ENCODE measurements at places on chromosomes 3 and 15.

- no peak for DNase-seq
These were observed 227.5 kb upstream of the EPHA3 start for GRCh38 chr3:88879905-88880304.

GRCh38 chr15:27665002-27665401, 434.1 kb downstream of the OCA2 start:
- DNase-seq: no peak

DNA sequence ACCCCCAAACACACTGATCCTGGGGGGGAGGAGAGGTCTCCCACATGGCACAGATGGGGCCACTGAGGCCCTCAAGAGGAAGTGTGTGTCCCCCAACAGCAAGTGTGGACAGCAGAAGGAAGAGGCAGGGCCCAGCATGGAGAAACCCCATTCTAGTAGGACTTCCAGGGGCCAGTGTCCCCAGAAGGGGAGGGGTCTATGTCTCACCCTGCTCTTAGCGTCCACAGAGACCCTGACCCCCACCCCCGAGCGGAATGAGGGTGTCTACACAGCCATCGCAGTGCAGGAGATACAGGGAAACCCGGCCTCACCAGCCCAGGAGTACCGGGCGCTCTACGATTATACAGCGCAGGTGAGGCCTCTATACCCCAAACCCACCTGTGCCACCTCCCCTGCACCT, 35.3 kb downstream of the TSPAN3 start:
- no peak for DNase-seq

DNA sequence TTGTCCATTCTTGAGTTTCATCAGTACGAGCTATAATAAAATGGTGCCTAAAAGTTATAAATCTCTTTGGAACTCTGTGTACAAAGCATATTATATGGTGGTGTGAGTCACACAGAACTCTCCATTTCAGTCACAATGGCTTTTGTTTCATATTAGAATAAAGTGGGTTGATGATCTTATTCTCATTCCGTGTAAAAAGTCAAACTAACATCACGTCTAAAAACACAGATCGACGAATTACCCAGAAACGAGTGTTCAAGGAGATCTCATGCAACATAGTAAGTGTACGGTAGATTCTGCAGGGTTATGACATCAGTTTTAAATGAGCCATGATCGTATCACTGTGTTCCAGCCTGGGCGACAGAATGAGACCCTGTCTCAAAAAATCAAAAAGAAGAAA, 122.4 kb downstream of the FOXP1 start:
- DNase-seq: no peak

GRCh38 chr3:119990888-119991287, 103.4 kb downstream of the GSK3B start:
- no peak for DNase-seq

GRCh38 chr3:195054311-195054710, 216.6 kb downstream of the XXYLT1 start:
- no peak for DNase-seq

DNA sequence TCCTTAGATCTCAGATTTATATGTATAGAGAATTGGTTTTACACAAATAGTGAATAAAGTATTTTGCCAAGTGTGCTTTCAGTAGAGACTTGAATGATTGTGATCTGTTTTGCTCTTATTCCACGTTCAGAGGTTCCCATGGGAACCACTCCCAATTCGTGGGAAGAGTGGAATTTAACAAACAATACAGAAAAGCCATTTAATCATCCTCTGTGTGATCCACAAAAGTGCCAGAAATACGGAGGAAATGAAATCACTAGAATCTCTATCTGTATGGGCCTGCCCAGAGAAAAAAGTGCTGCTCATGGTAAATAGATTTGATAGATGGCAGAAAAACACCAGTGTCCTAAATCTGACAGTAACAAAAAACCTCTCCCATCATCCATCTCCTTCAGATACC, 56.0 kb downstream of the CNTN4 start:
- DNase-seq: no peak

DNA sequence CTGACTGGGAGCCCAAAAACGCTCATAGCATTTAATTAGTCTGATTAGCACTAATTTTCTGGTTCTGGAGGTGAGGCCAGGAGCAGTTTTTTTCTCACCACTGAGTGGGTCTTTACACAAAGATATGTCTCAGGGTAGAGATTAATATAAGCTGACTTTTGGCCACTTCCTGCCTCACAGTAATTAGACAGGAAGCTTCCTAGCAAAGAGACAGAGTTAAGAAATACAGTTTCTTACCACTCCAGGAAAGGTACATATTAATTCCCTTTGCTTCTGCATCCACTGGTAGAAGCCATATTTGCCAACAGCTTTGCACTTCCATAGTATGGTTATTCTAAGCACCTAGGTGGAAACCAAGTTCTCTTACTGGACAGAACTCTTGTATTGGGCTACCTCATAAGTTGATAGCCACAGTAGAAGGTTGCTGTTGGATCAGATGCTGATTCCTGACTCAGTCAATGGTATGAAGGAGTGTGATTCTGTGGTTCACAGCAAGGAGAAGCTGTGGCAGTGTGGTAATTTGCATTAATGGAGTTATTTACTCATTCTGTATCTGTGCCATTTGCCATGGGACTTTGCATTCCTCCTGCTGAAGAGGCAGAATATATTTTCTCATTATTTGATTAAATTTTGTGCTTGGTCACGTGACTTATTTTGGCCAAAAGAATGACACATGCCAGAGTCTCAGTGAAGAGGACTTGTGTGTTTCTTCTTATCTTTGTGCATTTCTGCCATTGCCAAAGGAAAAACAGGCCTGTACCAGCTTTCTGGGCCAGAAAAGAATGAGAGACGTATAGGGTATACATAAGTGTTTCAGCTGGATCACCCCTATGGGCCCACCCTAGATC, 17.5 kb upstream of the ZBTB20 start:
- no peak for DNase-seq

GRCh38 chr15:67225336-67225735, 29.1 kb downstream of the AAGAB start:
- peak; percentile 51 for DNase-seq

- DNase-seq: no peak
These were observed 264.0 kb upstream of the IL12A start for GRCh38 chr3:159724627-159725026.

- DNase-seq: peak; percentile 77
These were observed 39.1 kb downstream of the TRPM1 start for GRCh38 chr15:31062310-31062847.

DNA sequence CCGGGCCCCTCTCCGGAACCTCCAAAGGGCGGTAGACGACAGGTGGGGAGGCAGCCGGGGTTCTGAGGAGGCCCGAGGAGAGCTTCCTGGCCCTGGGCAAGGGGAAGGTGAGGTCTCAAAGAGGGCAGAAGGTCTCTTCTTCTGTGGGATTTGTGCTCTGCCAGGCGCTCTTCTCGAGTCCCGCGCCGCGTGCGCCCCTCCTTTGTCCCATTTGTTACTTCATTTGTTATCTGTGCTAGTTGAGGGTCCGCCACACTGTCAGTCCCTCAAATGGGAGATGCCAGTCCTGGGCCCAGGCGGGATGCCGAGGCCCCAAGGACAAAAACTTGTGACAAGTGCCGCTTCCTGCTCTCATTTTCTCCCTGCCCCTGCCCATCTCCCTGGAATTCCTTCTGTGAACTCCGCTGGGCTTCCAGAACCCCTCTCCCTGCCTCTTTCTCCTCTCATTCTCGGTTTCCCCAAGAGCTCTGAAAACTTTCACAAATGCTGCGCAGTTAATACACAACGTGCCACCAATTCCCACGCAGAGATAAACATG, 1.5 kb downstream of the ST8SIA2 start:
- no peak for DNase-seq

- DNase-seq: peak; percentile 83
These were observed 68.2 kb downstream of the RAB7A start for GRCh38 chr3:128794067-128794768.

- DNase-seq: no peak
These were observed 471.2 kb upstream of the TGFBR2 start for GRCh38 chr3:30135190-30135589.

GRCh38 chr15:100114571-100114970, 227.2 kb downstream of the ADAMTS17 start:
- DNase-seq: no peak

- peak; percentile 61 for DNase-seq
These were observed 101.2 kb upstream of the MEX3B start for GRCh38 chr15:82146990-82147461.

DNA sequence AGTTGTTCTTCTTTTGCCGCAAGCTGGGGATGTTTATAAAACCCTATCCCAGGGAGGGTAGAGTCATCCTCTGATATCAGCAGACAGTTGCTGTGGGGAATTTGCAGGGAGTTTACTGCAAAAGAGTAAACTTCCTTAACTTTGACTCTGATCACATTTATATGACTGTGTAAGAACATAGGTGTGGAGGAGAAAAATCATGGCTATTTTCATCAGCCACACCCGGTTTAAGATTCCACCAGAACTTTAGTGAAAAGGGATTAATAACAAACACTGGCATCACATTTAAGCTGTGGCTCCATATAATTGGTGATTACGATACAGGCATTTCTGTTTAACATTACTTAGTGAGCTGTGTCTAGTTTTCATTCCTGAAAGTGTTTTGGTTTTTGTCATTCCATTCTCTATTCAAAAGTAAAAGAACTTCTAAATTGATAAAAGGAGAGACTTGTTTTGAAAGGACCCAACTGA, 143.1 kb downstream of the MYLK start:
- DNase-seq: no peak

Measured in GM04503 (cell line).